Glutamatergic neuron (in vitro differentiated cells): ENCODE measurements at places on chromosomes 12 and 14.

- no peak for DNase-seq
Observed at GRCh38 chr12:6968426-6968825, 2.0 kb downstream of the PHB2 start.

DNA sequence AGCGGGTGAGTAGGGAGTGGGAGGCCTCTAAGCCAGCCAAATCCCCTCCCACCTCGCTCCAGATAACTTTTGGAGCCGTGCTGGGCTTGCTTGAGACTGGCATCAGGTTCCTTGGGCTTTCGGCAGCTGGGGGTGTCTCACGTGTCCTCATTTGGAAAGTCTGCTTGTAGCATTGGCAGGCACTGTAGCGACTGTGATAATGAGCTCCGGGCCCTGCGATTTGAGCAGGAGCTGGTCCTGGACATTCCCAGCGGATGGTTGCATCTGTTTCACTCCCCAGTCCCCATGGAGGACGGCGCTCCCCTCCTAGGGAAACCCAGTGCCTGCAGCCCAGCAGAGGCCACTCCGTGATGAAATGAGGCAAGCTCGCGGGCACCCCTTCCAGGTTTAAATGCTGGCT lies 49.4 kb downstream of the DGLUCY start:
- no peak for DNase-seq

- DNase-seq = no peak
Observed at GRCh38 chr14:74684434-74684833, 28.4 kb downstream of the AREL1 start.

DNA sequence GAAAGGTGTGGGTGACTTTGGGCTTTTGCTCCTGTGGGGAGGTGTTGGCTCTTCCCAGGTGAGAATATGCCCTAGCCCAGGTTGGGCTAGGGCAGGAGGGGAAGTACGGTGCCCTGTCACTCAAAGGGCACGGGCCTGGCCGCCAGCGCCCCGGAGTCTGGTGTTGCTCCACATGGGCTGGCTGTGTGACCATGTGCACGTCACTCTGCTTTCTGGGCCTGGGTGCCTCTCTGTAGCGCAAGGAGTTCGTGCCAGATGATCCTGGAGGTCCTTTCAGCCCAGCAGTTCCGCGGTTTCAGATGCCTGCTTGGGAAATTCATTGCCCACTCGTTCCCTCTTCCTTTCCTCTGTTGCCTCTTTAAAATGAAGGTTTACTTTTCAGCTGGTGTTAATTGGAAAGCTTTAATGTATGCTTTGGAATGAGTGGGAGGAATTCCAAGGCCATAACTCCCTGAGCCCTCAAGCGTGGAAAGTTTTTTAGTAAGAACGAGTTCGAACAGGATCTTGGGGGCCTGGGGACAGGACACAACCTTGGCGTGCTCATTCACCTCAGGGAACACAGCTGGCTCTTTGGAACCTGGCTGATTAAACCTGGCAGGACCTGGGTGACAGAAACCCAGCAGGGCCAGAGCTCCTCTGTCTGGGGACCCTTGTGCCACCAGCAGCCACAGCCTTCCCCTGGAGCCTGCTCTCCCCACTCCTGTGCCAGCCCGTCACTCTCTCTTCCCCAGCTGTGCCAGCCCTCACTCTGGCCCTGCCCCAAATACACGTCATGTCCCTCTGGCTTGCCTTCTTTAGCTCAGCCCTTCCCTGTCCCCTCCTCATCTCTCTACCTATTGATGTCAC lies 42.8 kb downstream of the TSPAN9 start:
- DNase-seq = no peak

GRCh38 chr14:52190337-52190931 lies 77.1 kb upstream of the PTGDR start:
- DNase-seq = no peak

DNA sequence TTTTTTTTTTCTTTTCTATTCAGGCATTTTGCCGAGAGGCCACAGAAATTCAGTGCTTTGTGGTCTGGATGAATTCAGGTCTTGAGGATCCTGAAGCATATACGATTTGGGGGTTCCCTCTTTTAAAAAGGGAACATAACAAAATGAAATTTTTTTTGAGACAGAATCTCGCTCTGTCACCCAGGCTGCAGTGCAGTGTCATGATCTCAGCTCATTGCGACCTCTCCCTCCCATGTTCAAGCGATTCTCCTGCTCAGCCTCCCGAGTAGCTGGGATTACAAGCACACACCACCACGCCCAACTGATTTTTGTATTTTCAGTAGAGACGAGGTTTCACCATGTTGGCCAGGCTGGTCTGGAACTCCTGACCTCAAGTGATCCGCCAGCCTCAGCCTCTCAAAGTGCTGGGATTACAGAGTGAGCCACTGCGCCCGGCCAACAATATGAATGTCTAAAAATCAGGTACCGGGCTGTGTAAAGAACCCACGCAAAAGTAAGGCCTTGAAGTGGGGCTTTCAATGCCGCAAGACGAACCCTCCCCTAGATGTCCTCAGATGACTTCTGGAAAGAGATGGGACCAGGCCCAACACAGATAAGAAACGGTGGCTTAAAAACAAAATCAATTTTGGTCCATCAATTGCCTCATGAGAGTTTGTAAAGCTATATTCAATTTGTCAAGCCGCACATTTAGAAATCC lies 30.0 kb downstream of the TESC start:
- peak; percentile 3 for DNase-seq

DNA sequence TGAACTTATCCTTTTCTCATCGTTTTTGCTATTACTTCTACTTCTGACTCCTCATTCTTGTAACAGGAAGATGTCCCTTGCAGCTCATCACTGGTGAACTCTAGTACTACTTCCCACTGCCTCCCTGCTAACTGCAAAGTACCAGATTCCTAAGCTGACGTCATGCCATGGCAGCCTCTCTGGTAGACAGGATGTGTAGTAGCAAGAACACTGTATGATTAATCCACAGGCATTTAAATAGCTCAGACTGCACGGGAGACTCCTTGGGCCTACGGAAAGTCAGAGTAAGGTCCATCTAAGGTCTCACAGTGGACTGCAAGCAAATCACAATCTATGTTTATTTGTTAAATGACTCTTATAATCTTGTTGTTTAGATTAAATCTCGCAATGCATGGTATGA lies 43.5 kb downstream of the DNAI7 start:
- DNase-seq = no peak

GRCh38 chr14:24270537-24271133 lies 762 bp downstream of the RABGGTA start:
- DNase-seq = no peak

- no peak for DNase-seq
Observed at GRCh38 chr12:111467857-111468241, 62.1 kb downstream of the SH2B3 start.

GRCh38 chr12:126518596-126519200 lies 1453.5 kb downstream of the AACS start:
- DNase-seq = no peak

- no peak for DNase-seq
Observed at GRCh38 chr12:94206886-94207285, 58.5 kb downstream of the PLXNC1 start.

- DNase-seq = no peak
Observed at GRCh38 chr14:67879026-67879425, 59.4 kb downstream of the RAD51B start.

- DNase-seq = no peak
Observed at GRCh38 chr12:101459642-101460346, 15.3 kb upstream of the SPIC start.

- no peak for DNase-seq
Observed at GRCh38 chr12:112537710-112538396, 119.1 kb downstream of the PTPN11 start.

DNA sequence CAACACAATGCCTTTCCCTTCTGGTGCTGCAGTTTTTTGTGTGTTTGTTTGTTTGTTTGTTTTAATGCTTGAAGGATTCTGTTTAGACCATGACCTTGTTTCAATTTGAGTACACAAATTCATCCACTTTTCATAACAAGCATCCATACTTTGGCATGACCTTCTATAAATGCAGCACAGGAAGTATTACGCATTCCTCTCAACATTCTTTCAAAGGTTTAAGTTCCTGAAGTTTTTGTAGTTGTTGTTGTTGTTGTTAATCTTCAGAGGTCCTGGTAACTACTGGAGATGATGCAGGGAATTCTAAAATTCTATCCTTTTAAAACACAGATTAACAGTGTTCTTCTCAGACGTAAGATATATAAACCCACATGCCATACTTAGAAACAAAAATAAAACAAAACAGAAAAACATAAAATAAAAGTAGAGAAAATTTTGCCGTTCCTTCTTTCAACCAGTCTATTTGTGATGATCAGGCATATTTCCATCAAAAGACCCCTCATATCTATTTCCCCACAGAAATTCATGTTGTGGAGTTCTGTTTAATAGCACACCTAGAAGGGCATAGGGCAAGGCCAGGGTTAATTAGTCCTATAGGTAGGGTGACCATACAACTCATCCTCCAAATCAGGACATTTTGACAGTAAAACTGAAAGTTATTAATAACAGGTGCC lies 529.9 kb downstream of the NOVA1 start:
- DNase-seq = no peak

DNA sequence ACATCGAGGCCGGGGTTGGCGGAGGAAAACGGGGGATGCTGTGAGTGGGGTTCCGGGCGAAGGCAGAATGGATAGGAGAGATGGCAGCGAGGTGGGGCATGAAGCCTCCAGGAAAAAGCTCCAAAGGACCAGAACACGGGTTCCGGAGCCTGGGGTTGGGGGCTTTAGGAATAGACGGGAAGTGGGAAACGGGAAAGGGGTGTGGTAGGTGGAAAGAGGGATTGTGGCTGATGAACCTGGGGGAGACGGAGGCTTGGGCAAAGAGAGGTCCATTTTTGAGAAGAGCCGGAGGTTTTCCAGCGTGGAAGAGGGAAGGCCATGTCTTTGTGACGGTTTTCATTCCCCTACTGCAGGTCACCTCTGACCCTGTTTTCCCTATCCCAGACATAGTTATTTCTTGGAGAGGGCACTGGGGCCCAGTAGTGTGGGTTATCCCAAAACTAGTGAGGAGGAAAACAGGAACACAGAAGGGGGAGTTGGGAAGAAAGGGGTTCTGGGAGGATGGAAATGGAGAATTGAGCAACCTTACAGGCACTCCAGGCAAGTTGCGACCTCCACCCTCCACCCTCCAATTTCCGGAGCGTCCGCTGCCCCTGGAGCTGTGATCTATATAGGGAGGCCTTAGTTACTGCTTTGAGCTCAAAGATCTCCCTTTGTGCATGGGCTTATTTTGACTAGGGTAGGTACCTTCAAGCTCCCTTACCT lies 1.1 kb downstream of the ATN1 start:
- no peak for DNase-seq

- DNase-seq = no peak
Observed at GRCh38 chr12:58433959-58434358, 486.3 kb downstream of the LRIG3 start.

- no peak for DNase-seq
Observed at GRCh38 chr12:3272958-3273357, 195.8 kb downstream of the TSPAN9 start.

DNA sequence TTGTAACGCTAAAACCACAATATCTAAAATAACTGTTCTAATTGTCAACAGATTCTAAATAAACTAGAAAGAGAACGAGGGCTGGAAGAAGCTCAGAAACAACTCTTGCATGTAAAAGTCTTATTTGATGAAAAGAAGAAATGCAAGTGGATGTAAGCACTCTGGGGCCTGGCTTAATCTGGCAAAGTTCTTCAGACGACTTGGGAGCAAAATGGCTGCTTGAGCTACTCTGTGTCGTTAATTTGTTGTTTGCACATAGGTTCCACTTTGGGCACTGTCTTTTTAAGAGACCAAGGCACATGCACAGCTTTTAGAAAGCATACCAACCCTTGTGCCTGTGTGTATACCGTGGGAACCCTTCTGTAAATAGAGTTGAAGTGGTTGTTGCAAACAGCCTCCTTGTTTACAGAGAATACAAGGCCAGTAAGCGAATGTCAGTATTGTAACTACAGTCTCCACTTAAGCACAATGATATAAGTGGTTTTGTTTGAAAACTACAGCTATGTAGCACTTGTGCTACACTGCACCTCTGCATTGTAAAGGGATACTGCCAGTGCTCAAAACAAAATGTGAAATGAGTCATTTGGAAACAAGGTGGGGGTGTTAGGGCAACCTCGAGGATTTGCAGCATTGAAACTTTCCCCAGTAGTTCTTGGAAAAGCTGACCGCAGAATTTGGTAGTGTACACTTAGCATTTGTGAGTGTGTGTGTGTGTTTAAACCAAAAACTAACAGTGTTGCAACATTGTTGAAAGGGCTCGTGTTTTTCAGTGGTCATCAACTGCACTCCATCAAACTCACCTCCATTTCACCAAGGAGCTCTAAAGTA lies 154.3 kb downstream of the CEP83 start:
- DNase-seq = no peak

DNA sequence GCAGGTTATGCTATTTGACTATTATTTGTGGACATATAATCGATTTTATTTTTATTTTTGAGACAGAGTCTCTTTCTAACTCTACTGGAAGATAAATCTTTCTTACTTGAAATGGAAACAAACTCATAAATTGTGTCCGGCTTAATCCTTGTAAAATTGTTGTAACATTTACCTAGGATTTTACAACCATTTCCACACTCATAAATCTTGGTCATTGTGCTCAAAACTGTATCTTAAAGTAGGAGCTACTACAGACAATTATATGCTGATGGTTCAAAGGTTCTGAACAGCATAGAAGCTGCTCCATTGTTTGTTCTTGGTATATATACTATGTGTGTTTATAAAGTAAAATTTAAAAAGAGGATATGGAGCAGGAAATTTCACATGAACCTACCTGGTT lies 4.6 kb upstream of the ARF6 start:
- no peak for DNase-seq

- DNase-seq = peak; percentile 69
Observed at GRCh38 chr12:53750812-53751335, 905 bp downstream of the CISTR start.

DNA sequence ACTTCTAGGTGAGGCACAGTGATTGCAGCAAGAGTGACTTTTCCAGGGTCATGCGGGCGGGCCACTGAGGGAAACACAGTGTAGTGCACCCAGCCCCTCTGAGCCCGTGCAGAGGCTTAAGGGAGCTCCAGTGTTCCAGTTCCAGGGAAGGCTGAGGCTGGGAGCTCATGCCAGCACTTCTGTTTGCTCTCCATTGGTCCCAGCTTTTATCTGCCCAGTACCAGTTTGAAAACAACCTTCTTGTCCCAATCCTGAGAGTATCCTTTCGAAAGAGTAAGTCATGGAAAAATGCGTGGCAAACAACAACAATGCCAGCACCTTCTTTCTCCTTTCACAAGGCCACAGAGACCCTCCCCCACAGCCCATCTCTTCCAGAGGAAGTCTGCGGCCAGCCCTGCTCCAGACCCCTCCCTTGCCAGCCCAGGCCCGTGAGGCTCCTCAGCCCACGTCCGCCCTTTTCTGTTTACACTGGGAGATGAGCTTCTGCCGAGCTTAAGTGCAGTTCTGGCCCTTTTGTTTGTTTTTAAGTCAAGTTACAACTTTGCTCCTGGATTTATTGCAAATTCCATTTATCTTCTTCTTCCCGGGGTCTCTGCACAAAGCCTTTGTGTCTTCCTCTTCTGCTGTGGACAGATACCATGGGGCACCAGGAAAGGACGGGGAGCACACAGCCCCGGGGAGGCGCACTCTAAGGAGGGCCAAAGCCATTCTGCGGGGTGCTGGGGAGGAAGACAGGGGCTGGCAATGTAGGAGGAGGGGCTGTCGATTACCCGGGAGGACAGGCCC lies 185.6 kb downstream of the ZFP36L1 start:
- DNase-seq = no peak
